ENCODE measurements at places on chromosomes 2 and 18. TPM values are rescaled to one million over a fixed set of nuclear protein-coding genes. Genes with fewer than 3 reads are reported as not detected.

TTR gene
- not detected for total RNA-seq

GRCh38 chr2:107569496-107569895 is 257.2 kb upstream of the RGPD4 start:
- peak; percentile 34 for DNase-seq

SULT1C2 gene
- not detected for total RNA-seq

GRCh38 chr2:212136216-212136795 is 402.3 kb downstream of the ERBB4 start:
- no peak for DNase-seq

SLC5A6 gene
- 54.0 TPM for total RNA-seq

All from astrocyte (in vitro differentiated cells and primary cell).